Hematopoietic multipotent progenitor cell (in vitro differentiated cells): ENCODE measurements at places on chromosomes 2 and 18. TPM values are rescaled to one million over a fixed set of nuclear protein-coding genes. Genes with fewer than 3 reads are reported as not detected.
A peak's percentile ranks its signal among the peaks of the same experiment; 100 is the strongest.

DNA sequence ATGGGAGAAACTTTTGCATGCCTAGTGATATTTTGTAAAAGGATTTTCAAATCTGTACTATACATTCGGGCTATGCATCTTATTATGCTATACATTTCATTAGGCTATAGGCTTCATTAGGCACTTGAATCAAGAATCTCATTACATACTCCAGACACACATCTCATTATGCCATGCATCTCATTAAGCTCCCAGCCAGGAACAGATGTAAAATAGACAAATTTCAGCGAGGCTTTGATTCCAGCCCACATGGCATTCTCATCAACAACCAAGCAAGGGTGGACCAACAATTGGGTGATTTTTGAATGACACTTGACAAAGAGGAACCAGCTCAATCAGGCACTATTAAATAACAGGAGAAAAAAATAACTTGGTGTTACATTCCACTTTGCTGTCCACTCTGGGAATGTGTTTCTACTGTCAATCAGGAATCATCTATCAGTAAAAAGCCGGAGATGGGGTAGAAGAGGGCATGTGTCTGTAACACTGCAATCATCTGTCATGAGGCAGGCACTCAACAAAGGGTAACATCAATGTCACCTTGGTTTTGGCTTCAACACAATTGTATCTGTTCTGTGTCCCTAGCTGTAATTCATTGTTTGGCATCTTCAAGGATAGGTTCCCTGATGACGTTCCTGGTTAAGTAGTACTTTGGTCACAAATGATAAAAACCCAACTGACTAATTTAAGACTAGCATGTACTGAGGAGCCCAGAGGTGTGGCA lies 498.6 kb downstream of the EPHA4 start:
- DNase-seq: no peak

- no peak for DNase-seq
These were observed 6.0 kb upstream of the DTNA start for GRCh38 chr18:34704074-34704473.

Gene SKA1
- 0.81 TPM for total RNA-seq

GRCh38 chr2:35228584-35228983 lies 1127.0 kb upstream of the CRIM1 start:
- no peak for DNase-seq

Gene SIX3
- total RNA-seq: not detected

Gene ECEL1
- total RNA-seq: 0.27 TPM

Gene HOXD13
- not detected for total RNA-seq

- peak; percentile 41 for DNase-seq
These were observed at the start of gene MAL for GRCh38 chr2:95025406-95026319. TSS of gene MAL (plus strand) at chr2:95025708. CDS start at chr2:95025793, 85 bp downstream.

- DNase-seq: no peak
These were observed 142.5 kb downstream of the FAM210A start for GRCh38 chr18:13583576-13584550.

DNA sequence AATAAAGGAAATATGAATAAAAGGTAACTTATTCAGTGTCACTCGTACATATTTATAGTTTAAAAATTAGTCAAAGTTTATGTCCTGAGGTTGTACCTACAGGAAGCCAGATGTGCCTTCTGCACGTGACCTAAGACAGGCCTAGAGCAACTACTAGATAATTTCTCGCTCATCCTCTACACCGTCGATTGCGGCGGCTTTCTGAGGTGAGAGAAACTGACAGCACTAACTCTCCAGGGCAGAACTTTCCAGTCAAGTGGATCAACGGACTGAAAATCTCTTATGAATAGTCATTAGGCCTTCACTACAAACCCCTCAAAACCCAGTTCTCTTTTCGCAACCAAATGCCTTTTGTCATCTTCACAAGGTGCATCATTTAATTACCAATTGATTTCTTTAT lies 54.2 kb downstream of the ZEB2 start:
- no peak for DNase-seq

Gene ITGA4
- total RNA-seq: 193 TPM

- DNase-seq: peak; percentile 35
These were observed 88.8 kb downstream of the CDC42EP3 start for GRCh38 chr2:37582481-37583220.
